ENCODE measurements at places on chromosomes 6 and 20. TPM values are rescaled to one million over a fixed set of nuclear protein-coding genes. Genes with fewer than 3 reads are reported as not detected.

DNA sequence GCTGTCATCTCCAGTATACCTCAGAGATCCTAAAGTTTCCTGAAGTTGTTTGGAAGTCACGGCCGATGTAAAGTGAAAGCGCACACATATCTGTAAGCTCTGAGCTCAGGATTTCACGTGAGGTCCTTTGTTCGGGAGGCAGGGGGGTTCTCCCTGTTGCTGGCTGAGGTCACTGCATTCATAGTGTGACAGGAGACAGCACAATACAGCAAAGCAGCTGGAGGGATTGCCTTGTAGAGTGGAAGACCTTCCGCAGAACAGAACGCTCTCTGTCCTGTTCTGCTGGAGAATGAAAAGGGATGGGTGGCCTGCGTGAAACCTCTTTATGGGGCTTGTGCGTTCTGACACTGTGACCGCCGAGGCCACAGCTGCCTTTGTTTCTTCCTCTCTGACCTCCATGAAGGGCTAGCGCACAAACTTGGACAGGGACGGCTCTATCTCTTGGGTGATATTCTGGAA lies 13.4 kb upstream of the SERPINB1 start:
- DNase-seq: no peak

DNA sequence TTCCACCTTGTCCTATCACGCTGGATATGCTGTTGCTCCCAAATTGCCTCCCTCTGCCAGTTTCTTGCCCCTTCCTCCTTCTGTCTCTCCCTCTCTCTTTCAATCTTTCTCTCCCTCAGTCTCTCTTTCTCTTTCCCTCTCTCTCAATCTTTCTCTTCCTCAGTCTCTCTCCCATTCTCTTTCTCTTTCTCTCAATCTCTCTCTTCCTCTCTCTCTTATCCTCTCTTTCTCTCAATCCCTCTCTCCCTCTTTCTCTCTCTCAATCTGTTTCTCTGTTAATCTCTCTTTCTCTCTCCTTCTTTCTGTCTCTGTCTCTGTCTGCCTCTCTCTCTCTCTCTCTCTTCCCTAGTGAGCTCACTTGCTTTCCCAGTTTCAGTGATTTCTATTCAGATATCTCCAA lies 245.8 kb downstream of the ESR1 start:
- no peak for DNase-seq

DNA sequence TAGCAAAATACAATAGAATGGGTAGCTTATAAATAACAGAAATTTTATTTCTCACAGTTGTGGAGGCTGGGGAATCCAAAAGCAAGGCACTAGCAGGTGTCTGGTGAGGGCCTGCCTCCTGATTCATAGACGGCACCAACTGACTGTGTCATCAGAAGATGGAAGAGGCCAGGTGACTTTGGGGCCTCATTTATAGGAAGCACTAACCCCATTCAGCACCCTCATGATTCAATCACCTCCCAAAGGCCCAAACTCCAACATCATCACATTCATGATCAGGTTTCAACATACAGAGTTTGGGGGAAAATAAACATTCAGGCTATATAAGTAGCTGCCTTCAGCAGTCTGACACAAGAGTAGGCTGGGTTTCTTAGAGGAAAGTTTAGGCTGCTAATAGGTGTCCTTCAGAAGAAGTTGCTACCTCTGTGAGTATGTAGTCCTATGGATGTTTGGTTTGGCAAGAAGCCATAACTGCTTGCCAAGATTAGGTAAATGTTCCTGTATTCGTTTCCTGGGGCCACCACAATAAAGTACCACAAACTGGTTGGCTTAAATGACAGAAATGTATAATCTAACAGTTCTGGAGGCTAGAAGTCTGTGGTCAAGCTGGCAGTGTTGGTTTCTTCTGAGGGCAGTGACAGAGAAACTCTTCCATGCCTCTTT lies 48.8 kb downstream of the NT5E start:
- no peak for DNase-seq

DNA sequence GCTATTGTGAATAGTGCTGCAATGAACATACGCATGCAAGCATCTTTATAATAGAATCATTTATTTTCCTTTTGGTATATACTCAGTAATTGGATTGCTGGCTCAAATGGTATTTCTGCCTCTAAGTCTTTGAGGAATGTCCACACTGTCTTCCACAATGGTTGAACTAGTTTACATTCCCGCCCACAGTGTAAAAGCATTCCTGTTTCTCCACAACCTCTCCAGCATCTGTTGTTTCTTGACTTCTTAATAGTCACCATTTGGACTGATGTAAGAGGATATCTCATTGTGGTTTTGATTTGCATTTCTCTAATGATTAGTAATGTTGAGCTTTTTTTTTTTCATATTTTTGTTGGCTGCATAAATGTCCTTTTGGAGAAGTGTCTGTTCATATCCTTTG lies 208.7 kb downstream of the PHF3 start:
- DNase-seq: no peak

Gene CYP39A1
- 7.5 TPM for total RNA-seq

Gene PSORS1C2
- total RNA-seq: not detected

Gene SLC22A7
- total RNA-seq: 31.5 TPM

DNA sequence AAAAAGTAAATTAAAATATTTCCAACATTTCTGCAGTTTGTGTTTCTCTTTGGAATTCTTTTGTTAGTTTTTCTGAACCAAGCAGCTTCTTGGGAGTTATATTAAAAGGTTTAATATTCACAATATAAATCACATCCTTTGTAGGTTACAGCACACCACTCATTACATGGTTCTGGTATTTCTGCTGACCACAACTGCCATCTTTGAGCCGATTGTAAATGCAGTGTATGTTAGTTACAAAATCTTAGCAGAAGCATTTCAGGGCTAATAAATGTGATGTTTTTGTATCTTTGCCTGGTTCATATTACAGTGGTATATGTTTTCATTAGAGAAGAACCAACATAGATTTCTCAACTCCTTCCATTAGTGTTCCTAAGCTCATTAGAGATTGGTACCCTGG lies 19.1 kb upstream of the TSHZ2 start:
- DNase-seq: no peak
